Stimulated activated CD8-positive, alpha-beta memory T cell treated with anti-CD3 and anti-CD28 coated beads, Interleukin-4, amount 100 ng/mL, for 1 hour (primary cell): ENCODE measurements at places on chromosomes 11 and 22.

- DNase-seq = no peak
Measured at GRCh38 chr11:132714859-132715440, 817.4 kb downstream of the OPCML start.

DNA sequence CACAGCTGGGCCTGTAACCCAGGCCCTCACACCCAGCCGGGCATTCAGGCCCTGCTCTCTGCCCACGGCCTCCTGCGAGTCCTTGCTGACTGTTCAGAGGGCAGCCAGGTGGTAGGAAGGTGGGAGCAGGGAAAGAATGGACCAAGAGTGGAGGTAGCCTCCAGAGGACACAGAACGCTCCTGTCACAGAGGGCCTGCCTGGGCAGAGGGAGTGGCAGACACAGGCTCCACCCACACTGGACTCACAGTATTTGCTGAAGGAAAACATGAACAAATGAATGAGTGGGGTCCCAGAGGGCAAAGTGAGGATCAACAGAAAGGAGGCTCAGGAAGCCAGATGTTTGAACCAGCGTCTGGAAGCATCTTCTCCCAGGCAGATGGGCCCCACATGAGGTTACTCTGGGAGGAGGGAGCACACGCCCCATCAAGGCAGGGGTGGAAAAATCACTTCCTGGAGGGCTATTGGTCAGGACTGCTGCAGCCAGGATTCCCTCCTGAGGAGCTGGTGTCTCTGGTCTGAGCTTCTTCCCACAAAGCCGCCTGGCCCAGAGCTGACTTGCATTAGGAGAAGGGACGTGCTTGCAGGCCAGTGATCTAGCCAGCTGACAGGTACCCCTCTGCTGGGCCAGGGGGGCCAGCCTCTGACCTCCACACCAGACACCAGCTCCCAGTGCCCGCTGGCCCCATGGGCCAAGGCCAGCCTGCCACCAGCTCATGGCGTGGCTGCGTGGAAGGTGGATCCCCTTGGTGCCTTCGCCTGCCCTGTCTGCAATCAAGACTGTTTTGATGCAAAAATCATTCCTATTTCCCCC is 84.0 kb downstream of the THAP12 start:
- DNase-seq = no peak

GRCh38 chr22:37896939-37897338 is 9.2 kb upstream of the MICALL1 start:
- DNase-seq = no peak

DNA sequence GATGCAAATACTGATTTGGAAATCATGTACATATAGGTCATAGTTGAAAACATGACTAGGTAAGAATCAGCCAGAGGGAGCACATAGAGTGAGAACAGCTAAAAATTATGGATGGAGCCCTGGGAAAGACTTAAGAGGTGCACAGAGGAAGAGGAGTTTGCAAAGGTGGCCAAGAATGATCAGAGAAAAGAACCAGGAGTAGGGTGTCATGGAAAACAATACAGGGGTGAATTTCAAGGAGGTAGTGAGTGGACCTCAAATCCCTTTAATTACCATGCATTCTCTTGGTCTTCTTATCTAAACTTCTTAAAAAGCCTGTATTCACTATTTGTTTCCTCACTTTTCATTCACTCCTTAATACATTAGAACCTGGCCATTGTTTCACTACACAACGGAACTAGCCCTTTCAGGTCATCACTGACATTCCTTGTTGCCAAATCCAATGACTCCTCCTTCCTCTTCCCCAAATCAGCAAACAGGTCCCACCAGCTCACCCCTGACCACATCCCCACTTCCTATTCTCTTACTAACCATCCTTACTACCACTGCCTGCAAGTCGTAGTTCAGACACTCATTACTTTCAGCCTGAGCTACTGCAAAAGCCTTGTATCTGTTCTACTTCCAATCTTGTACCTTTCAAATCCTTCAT is 22.6 kb downstream of the BUD13 start:
- no peak for DNase-seq

- DNase-seq = no peak
Measured at GRCh38 chr22:24144056-24144777, 37.1 kb upstream of the SUSD2 start.

DNA sequence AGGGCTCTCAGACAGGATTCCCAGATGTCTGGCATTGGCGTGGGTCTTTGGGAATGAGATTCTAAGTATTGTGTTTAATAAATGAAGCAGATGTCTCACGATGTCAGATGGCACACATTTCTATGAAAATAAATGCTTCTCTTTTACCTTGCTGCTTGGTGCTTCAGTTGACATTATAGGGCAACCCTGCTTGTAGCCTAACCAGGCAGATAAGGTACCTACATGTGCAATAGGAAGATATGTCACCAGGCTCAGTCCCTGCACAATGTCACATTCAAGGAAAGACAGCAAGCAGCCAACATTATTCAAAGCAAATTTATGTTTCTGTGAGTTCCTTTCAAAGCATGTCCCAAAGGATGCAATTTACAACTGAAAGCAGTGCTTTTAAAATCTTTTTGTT is 43.4 kb upstream of the SYN3 start:
- DNase-seq = no peak

GRCh38 chr11:105282658-105283057 is 143.1 kb upstream of the CARD18 start:
- no peak for DNase-seq

GRCh38 chr11:64524158-64524527 is 66.9 kb upstream of the SLC22A12 start:
- DNase-seq = no peak
